ENCODE measurements at places on chromosomes 4 and X.

DNA sequence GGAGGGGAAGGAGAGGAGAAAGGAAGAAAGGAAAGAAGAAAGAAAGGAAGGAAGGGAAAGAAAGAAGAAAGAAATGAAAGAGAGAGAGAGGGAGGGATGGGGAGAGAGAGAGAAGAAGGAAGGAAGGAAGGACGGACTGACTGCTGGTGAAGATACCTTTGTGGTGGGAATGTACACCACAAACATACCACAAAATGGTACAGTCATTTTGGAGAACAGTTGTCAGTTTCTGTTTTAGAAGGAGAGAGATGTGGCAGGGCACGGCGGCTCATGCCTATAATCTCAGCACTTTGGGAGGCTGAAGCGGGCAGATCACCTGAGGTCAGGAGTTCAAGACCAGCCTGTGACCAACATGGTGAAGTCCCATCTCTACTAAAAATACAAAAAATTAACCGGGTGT lies 40.0 kb upstream of the SHISA3 start:
- no peak for DNase-seq

DNA sequence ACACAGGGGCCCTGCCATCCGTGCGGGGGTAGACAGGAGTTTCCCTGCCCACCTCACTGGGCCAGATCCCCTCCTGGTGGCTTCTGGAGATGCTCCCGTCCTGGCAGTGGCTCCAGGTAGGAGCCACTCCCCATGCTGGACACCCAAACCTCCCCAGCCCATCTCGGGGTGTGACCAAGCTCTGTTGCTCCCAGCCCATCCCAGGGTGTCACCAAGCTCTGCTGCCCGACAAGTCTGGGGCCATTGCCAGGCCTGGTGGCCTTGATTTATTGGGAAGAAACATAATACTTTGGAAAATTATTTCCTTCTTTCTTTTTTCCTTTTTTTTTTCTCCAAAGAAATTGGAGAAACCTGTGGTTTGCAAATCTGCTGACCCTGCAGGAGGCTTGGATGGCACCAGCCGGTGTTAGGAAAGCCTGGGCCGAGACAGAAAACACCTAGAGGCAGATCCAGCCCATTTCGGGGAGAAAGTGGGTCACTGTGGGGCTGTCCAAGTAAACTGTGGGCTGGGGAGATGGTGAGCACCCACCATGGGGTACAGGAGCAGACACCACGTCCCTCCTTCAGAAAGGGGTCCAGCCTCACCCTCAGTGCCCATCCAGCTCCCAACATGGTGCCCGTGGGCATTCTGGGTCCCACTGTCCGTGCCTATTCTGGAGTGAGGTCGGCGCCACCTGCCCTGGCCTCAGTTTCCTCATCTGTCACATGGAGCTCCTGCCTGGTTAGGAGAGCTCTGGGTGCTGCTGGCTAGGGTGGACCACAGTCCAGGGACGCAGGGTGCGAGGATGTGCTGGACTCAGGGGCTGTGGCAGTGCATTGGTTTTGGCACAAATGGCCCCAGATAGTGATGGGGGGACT lies 59.4 kb upstream of the ADRA2C start:
- DNase-seq, result no peak

- DNase-seq, result no peak
Measured at GRCh38 chr4:89400287-89401035, 92.9 kb upstream of the GPRIN3 start.

DNA sequence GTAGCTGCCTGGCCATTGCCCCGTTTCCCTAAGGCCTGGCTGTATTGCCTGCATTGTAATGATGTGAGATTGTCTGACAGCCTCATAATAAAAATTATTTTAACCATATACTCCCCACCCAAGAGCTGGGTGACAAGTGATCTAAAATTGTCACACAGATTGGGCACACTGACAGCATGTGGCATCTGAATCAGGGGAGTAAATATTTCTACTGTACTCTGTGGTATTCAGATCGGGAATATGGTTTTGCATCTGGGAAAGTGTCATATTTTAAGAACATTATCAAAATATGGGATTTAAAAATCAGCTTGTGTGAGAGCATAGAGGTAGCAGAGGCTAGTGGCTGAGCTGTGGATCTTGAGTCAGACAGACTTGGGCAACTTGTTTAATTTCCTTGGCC lies 135.8 kb upstream of the PDLIM3 start:
- peak; percentile 62 for DNase-seq

GRCh38 chr4:168362025-168362401 lies 43.5 kb upstream of the DDX60 start:
- DNase-seq, result peak; percentile 84

GRCh38 chr4:163090997-163091684 lies 75.5 kb downstream of the NAF1 start:
- peak; percentile 53 for DNase-seq

- DNase-seq, result peak; percentile 87
Measured at GRCh38 chr4:138919094-138919936, 96.3 kb upstream of the NOCT start.

- no peak for DNase-seq
Measured at GRCh38 chrX:100658941-100659381, 15.0 kb downstream of the SRPX2 start.

DNA sequence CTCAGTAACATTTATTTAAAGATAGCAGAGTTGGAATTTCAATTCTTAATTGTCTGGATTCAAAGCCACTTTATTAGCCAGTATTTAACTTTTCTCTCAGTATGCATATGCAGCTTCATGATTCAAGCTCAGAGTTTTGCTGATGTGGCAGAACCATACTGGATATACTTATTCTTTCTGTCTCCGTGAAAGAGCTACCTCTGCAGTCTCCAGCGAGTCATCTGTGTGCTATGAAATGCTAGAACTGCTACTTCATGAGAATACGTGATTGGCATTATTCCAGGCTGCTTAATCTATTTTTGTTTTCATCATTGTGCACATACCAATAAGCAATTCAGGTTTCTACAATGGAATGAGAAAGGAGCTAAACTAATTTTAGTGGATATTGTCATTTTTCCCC lies 743.7 kb downstream of the C4orf33 start:
- no peak for DNase-seq

DNA sequence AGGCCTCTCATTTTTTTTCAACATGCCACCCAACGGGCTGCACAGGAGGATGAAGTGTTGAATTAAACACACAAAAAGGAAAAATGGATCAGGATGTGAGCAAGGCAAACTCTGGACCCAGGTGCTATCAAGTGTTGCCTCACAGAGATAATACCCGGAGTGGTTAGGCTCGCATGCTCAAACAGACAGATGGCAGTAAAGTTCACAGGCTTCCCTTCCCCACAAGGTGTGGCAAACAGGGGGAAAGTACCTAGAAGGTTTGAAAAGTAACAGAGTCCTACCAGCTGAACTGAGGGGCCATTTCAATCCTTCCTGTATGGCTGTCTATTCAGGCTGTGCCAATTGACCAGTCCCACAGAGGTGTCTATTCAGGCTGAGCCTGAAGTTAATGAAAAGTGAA lies 123.9 kb upstream of the GC start:
- DNase-seq, result no peak

DNA sequence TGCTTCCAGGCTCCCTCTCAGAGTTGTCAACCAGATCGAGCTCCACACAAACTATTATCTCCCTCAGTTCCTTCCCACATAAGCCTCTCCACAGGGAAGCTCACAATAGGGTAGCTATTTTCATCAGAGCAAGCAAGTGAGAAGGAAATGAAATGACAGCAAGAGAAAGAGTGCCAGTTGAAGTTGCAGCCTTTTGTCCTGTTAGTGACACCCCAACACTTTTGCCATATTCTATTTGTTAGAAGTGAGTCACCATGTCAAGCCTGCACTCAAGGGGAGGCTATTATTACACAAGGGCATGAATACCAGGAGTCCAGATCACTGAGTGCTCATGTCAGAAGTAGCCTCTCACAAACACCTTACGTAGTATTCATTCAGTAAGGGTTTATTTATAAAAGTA lies 266.3 kb upstream of the NOCT start:
- DNase-seq, result peak; percentile 46

GRCh38 chr4:53744446-53745160 lies 153.3 kb upstream of the LNX1 start:
- no peak for DNase-seq

- no peak for DNase-seq
Measured at GRCh38 chr4:40848940-40849339, 99.2 kb downstream of the NSUN7 start.

DNA sequence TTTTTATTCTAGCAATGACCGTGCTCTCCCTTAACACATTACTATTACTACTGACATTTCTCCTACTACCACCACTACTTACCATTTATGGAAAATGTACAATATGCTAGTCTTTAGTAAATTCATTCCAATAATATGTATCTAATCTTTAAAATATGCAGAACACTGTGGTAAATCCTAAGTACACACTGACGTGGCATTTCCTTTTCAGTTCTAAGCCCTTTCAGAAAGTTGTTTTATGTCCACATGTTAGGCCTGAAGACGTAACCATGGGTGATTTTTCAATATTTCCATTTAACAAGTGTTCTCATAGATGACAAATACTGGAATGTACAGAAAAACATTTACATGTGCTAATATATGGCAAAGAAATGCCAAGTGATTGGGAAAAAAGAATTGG lies 268.6 kb upstream of the SLIT2 start:
- no peak for DNase-seq

DNA sequence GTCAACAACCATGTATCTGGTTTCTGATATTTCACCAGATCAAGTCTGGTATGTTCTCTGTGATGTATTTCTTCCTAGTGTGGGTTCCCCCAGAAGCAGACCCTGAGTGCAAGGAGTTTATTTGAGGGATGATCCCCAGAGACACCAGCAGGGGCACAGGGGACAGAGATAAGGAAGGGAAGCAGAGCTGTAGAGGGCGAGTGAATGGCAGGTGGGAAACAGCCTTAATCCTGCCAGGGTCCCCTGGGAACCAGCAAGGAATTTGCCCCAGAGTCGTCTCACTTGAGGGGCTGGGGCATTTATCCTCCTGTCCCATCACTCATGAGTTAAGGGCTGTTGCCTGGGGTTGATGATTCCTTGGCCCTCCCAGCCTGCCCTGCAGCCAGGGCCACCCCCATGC lies 206.4 kb upstream of the BCOR start:
- DNase-seq, result no peak

Data from myocyte (in vitro differentiated cells).